Inflammatory macrophage treated with lipopolysaccharide for 4 hours (primary cell): ENCODE measurements at places on chromosomes 6 and 20.
A peak's percentile ranks its signal among the peaks of the same experiment; 100 is the strongest.

GRCh38 chr6:148493424-148493823 lies 150.8 kb downstream of the SASH1 start:
- no peak for DNase-seq

DNA sequence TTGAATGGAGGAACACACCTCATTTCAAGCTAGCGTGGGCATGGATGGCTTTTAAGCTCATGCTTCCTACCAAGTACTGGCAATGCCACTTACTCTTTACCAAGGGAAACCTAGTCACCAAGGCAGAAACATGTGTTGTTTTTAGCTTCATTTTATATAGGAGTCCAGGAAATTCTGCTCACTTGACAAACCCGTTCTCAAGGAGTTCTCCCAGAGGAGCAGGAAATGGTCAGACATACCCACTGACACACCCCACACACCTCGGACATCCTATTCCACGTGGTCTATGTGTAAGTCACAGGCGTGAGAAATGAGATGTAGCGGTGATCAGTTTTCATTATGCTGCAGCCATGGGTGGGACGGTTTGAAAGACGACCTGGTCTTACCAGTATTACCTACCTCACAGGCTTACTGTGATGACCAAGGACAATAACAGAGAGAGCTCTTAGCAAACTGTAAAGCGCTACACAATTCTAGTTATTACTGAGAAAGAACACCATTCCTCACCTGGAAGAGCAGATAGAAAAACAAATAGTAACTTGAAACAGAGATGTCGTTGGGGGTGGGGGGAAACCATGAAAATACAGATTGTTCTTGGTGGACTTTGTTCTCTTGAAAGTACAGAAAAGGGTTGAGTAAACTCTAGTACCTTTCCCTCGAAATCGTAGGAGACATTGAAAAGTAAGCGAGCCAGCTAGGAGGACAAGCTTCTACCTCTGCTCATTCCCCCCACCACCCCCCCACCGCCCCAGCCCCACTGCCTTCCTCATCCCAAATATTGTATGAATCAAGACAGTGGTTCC lies 1.7 kb downstream of the CNKSR3 start:
- no peak for DNase-seq

- no peak for DNase-seq
Observed at GRCh38 chr20:63371291-63371865, 10.2 kb upstream of the CHRNA4 start.

- no peak for DNase-seq
Observed at GRCh38 chr20:23149623-23150279, 63.6 kb upstream of the CD93 start.

DNA sequence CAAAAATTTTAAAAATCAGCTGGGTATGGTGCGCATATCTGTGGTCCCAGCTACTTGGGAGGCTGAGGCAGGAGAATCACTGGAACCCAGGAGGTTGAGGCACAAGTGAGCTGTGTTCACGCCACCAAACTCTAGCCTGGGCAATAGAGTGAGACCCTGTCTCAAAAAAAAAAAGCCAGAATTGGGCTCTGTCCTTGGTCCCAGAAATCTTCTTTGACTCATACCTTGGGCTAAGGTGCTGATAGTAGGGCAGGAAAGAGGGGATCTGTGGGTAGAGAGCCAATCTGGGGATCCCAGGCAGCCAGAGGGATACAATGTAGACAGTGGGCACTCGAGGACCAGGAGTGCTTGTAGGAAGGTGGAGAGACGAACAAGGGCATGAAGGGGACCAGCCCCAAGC lies 13.3 kb downstream of the ETV7 start:
- no peak for DNase-seq

GRCh38 chr20:34705397-34706301 lies 1.5 kb downstream of the TP53INP2 start:
- DNase-seq: peak; percentile 30

- DNase-seq: no peak
Observed at GRCh38 chr6:72348926-72349325, 272.9 kb upstream of the KCNQ5 start.

- DNase-seq: no peak
Observed at GRCh38 chr20:63680427-63680826, 16.0 kb upstream of the TNFRSF6B start.

- DNase-seq: no peak
Observed at GRCh38 chr6:95294043-95294442, 283.3 kb upstream of the MANEA start.

- peak; percentile 80 for DNase-seq
Observed at GRCh38 chr6:163883984-163884383, 469.5 kb downstream of the QKI start.

GRCh38 chr20:51610111-51610510 lies 67.6 kb upstream of the NFATC2 start:
- no peak for DNase-seq

DNA sequence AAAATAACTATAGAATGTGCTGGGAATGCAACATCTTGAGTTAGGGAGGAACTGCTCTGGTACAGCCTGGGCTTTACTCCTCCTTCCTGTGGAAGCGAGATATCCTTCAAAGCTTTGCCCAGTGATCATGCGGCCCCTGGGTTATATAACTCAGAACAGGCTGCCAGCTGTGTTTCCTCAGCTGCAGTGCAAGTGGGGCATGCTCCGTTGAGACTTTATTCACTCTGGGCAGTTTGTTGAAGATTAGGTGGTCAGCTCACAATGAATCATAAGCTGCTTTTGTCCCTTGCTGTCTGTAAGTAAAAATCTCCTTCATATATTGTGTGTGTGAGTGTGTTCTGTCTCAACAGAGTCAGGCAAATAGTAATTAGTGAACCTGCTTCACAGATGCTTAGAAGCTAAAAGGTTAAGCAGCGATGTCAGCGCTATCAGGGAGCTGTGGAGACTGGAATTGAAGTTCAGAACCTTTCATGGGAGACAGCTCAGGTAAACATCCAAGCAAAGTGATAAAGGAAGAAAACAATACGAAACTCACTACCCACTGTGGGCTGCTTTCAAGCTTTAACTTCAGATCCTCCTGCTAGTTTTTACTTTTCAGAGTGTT lies 688.4 kb downstream of the HTR1B start:
- no peak for DNase-seq

DNA sequence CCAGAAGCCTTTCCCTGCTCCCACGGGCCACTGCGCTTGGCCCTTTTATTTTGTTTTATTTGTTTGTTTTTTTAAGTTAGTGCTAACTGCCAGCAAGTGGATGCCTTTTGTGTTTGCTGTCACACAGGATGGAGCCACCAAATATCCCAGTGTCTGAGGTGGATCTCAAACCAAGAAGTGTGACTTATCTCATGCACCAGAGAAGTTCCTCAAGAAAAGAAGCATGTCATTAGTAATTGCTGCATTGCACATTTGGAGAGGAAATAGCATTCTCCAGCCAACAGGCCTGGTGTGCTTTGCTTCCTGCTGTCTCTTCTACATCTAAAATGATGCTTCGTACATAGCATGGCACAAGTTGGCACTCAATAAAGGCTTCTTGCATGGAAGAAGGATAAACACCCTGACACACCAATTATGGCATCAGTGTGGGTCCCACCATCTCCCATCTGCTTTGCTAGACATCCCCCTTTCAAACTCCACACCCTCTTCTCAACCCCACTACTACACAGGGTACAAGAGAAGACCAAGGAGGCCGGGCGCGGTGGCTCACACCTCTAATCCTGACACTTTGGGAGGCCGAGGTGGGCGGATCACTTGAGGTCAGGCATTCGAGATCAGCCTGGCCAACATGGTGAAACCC lies 1.9 kb upstream of the ATP9A start:
- DNase-seq: no peak

DNA sequence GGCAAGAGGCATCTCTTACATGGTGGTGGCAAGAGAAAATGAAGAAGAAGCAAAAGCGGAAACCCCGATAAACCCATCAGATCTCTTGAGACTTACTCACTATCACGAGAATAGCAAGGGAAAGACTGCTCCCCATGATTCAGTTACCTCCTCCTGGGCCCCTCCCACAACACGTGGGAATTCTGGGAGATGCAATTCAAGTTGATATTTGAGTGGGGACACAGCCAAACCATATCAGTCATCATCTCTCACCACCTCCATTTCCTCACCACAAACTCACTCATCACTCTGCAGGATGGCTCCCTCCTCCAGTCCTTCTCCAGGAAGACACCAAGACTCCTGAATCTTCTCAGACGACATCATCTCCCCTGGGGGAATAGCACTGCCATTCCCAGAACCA lies 25.8 kb upstream of the SLC16A10 start:
- peak; percentile 13 for DNase-seq

- no peak for DNase-seq
Observed at GRCh38 chr6:105760746-105761145, 325.4 kb upstream of the PRDM1 start.

- no peak for DNase-seq
Observed at GRCh38 chr6:20096536-20096935, 115.7 kb downstream of the MBOAT1 start.

- DNase-seq: no peak
Observed at GRCh38 chr6:119037264-119037663, 41.2 kb downstream of the FAM184A start.

DNA sequence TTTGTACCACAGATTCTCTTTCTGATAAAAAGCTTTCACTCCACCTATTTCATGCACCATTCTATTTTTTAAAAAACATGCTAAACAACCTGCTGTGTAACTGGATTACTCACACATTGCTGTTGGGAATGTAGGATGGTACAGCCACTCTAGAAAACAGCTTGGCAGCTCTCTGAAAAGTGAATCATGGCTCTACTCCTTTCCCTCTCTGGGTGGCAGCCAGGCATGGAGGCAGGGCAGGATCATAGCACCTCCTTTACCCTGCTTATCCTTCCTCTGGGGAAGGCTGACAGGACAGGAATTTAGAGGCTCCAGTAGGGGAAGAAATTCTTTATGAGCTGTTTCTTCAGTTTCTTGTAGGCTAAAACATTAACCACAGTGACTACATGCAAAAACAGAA lies 6.7 kb upstream of the VNN2 start:
- DNase-seq: no peak

DNA sequence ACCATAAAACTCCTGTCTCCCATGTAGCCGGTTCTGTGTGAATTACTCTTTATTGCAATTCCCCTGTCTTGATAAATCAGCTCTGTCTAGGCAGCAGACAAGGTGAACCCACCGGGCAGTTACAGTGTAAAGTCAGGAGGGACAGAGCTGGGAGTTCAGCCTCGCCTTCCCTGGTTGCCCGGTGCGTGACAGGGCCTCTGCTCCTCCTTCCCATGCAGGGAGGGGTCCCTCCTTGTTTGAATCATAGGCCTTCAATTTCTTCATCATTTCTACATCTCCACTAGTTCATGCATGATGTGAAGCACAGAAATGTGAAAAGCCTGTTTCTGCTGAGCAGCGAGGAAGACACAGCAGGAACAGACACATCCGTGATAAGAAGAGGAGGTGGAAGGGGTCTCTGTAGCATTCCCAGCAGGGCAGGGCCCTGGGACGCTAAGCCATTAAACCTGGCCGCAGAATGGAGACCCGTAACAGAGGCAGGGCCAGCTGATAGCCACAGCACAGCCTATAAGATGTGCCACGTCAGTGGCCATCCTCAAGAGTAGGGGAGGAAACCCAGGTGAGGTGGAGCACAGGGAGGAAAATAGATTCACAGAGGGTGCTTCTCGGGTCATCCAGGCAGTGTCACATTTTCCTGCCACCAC lies 106.7 kb upstream of the CST7 start:
- DNase-seq: no peak

- DNase-seq: no peak
Observed at GRCh38 chr20:8344631-8345030, 212.6 kb downstream of the PLCB1 start.

DNA sequence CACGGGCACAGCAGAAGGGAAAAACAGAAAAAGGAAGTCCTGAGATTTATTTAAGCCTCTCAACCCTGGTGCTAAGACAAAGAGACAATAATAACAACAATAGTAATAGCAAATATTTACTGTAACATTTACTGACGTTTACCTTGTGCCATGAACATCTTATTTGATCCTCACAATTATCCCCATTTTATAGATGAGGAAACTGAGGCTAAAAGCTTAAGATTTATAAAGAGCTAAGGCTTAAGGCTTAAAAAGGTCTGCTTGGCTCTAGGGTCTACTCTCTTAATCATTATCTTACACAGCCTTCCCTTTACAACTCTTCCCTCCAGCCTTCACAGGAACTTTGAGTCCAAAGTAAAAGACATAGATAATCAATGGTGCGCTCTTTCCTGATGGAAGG lies 3.3 kb downstream of the WFDC3 start:
- peak; percentile 66 for DNase-seq

GRCh38 chr6:166490671-166491500 lies 95.6 kb downstream of the RAMACL start:
- DNase-seq: no peak

DNA sequence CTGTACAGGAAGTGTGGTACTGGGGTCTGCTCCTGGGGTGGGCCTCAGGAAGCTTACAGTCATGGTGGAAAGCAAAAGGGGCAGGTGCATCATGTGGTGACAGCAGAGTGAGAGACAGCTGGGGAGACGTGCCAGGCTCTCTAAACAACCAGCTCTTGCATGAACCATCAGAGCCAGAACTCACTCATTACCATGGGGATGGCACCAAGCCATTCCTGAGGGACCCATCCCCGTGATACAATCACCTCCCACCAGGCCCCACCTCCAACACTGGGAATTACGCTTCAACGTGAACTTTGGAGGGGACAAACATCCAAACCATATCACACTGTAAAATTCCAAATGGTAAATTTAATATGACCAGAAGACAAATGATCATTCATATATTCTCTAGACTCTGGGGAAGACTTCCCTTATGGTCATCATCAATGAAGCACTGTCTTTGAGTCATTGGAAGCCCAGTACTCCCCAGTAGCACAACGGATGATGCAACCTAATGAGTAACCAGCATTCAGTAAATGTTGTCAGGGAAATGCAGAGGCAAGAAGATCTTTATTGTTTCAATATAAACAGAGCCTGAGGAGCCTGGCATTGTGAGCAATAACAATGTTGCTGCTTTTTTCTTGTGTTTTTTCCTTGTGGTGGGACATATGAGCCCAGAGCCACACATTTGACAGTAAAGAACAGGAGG lies 48.2 kb upstream of the RALY start:
- peak; percentile 69 for DNase-seq

DNA sequence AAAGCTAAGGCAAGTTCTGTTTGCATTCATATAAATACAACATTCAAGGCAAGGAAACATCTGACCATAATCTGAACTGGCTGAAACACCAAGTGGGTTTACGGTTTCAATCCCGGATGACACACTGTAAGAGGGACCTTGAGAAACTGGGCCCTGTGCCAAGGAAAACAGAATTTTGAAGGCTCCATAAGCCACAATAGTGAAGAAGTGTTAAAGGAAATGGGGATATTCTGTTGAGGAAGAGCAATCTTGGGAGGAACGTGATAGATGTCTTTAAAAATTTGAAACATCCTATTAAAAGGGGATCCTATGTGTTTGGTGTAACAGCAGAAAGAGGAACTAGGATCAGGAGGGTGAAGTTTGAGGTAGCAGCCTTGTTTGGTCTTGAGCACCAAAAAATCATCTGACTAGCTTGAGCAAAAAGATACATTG lies 82.4 kb upstream of the TAB2 start:
- DNase-seq: peak; percentile 74

GRCh38 chr6:87671555-87672029 lies 30.4 kb downstream of the AKIRIN2 start:
- DNase-seq: peak; percentile 18

GRCh38 chr6:112877134-112878100 lies 530.3 kb downstream of the RFPL4B start:
- DNase-seq: no peak
